Suppressor macrophage treated with lipopolysaccharide for 4 hours (primary cell): ENCODE measurements at places on chromosomes 5 and 9.

- no peak for DNase-seq
Observed at GRCh38 chr5:15932066-15932465, 247.5 kb downstream of the MARCHF11 start.

DNA sequence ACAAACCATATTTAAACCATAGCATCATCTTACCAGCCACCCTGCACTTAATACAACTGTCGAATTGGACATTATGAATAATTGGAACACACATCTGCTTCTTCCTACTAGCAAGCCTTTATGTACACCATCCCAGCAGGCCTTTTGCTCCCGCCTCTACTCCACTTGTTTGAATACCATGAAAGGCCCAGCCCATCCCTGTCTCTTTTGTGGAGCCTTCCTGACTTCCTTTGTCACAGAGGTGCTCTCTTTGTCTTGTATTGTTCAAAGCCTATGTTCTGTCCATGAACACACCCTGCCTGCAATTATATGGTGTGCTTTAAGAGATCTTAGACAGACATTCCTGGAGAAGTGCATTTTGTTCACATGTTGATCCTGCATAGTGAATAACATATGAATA lies 465.7 kb downstream of the DIRAS2 start:
- no peak for DNase-seq

GRCh38 chr5:137880313-137880712 lies 8.9 kb upstream of the PKD2L2 start:
- no peak for DNase-seq

DNA sequence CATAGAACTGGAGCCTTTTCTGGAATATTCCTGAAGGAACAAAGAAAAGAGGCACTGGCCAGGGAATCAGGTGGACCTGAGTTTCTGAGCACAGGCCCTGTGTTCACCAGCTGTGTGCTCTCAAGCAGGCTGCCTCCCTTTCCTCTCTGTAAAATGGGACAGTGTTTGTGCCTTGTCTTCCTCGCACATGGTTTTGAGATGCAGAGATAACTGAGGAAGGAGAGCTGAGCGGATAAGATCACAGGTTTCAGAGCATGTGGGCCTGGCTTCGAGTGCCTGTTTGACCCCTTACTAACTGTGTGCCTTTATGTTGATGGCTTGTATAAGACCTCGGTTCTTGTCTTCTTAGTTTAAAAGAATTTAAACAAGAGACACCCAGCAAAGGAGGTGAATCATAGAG lies 46.2 kb upstream of the HAND1 start:
- no peak for DNase-seq

DNA sequence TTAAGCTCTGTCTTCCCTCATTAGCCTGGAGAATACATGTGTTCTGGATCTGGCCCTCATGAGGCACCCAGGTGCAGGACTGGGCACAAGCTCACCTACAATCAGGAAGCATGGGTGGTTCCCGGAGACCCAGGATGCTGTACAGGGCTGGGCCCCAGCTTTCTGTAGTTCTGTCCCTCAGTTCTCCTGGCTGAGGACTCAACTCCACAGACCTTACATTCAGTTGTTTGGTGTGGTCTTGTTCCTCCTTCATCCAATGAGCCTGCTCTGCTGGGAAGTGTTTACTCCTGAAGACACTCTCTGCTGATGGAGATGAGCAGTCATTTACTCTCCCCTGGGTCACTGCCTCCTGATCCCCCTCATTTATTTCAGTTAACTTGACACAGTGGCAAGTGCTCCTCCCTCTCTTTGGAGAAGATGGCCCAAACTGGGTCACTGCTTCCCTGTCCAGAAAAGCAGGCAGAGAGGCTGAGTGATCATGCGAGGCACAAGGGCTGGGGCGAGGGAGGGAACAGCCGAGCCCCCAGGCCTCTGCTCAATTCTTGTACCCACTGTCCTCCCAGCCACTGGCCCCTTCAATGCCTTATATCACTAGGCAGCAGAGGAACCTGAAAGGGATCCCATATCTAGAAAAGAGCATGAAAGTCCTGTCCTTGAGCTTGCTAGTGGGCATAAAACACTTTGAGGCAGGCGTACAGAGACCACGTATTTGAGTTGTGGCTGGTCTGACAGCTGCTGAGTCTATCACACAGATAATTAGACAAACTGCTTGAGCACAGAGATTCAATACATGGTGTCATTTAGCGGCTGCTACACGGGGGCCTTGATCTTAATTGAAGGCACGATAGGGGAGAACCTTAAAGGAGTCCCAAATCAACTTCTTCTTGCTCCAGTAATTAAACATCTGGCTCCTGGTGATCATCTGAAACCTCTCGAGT lies 221.7 kb downstream of the FSTL4 start:
- DNase-seq = no peak

DNA sequence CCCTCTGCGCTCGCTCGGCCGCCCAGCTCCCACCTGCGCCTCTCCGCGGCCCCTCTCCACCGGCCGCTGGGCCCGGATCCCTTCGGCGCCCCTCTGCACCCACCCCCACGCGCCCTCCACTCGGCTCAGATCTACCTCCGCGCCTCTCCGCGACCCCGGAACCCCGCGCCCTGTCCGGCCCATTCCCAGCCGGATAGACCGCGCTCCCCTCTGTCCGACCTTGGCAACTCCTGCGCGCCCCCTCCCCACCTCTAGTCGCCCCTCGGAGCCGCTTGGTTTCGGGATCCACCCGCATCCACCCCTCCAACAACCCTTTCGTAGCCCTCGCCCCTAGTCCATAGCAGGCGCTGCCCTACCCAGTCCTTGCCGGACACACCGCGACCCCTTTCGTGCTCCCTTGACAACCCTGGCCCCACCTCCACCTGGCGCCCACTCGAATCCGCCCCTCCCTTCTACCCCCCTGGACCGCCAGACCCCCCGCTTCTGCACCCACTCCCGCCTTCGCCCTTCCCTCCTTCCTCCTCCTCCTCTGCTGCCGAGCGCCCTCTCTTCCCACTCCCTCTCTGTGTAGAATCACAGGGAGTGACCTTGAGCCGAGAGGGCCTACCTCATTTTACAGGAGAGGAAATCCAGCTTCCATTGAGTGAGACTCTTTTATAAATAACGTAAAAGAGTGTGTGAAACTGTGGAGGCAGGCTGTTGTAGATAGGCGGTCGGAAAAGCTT lies 525 bp upstream of the AK3 start:
- DNase-seq = no peak

DNA sequence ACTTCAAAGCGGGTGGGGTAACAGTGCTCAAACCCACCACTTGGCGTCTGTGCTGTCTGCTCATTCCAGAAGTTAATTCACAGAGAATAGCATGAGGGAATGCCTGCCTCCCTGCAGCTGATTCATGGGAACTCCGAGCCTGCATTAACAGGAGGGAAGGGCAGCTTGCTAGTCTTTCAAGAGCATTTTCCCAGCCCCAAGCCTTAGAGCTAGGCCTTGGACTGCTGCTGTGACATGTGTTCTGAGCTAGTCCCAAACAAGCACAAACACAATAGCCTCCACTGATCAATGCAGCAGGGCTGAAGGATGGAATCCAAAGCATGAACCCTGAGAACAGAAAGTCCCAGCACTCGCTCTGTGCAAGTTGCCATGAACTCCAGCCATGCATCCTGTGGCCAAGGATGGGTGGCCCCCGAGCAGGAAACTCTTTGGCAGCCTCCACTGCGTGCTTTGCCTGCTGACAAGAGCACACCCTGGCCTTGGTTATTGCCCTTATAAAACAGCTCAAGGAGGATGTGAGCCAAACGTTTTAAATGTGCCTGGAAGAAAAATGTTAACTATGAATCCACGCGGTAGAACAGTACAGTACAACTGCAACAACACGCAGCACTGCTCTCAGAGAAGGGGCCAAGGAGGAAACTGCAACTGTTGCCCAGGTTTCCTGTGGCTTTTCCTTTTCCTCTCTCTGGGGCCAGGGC lies 653.1 kb upstream of the KLF4 start:
- DNase-seq = no peak

DNA sequence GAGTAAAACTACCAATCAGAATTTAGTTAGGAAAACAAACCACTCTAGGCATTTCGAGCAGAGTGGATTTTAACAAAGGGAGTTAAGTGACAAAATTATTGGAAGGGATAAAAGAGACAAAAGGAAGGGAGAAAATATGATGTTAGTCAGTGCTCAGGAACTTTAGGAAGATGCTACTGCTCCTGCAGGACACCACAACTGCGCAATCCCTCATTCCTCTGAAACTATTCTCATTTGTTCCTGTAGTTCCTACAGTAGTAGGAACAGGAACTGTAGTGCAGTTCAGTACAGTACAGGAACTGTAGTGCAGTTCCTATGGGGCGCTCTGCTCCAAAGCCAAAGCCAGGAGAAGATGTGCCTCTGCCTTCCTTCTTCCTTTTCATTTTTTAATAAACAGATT lies 29.9 kb upstream of the MEGF10 start:
- DNase-seq = no peak

DNA sequence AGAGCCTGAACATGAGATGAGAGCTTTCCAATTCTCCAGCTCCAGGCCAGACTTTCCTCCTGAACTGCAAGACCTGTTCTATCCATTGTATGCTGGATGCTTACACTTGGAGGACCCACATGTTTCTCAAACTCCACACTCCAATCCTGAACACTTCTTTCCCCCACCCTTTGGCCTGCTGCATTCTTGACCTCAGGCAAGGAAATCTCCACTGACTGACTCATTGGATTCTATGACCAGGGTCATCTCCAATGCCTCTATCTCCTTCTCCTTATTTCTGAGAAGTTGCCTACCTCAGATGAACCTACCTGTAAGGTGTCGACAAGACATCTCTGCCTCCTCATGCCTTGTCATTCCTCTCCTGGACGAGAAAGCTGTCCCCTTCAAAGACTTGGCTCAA lies 153.6 kb downstream of the CRB2 start:
- DNase-seq = no peak

DNA sequence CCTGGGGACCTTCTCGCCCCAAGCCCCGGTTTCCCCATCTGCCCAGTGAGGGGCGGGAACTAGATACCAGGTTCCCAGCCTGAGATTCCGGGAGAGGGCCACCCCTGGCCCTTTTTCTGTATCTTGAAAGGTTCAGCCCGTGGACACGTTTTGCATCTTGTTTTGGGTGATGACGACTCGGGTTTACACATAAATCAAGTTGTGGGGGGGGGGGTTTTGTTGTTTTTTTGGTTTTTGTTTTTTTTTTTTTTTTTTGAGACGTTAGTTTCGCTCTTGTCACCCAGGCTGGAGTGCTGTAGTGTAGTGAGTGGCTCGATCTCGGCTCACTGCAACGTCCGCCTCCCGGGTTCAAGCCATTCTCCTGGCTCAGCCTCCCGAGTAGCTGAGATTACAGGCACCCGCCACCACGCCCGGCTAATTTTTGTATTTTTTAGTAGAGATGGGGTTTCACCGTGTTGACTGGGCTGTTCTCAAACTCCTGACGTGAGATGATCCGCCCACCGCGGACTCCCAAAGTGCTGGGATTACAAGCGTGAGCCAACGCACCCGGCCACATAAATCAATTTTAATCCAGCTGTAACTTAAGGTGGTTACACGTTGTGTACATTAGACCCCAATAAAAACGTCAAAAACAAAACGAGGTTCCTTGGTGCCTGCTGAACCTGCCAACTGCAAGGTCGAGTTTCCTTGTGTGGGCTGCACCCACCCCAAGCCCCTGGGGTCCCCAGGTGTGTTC lies 1.1 kb upstream of the BRD3 start:
- DNase-seq = no peak

DNA sequence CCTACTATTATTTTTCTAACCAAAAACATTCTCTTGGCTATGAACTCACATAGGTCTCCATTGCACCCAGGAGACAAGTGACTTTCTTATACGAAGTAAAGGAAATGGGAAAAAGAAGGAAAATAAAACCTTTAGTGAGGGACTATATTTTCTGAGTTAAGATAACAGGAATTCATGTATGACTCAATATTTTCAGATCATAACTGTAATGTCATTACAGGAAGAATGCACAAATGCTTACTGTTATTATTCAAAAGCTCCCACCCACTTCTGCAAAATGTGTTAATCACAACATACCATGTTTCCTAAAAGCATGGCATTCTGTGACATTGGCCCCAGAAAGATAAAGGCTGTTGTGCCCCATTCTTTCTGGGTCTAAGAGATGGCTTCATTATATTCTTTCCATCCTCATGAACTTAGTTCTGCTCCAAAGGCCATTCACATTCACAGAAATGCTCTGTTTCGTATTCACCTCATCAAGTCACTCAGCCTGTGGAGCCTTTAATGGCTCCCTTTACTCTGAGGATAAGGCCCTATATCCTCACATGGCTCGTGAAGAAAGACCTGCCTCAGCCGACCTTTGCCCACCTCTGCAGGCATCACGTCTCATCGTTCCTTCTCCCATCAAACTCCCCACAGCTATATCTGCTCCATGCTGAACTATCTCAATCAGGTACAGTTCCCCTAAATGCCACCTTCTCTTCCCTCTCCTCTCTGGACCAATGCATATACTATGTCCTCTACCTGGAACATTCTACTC lies 77.0 kb downstream of the ABCA1 start:
- DNase-seq = peak; percentile 71

DNA sequence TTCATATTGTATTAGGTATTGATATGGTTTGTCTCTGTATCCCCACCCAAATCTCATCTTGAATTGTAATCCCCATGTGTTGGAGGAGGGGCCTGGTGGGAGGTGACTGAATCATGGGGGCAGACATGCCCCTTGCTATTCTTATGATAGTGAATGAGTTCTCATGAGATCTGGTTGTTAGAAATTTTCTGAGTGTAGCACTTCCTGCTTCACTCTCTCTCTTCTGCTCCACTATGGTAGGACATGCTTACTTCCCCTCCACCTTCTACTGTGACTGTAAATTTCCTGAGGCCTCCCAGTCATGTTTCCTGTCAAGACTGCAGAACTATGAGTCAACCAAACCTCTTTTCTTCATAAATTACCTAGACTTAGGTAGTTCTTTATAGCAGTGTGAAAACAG lies 187.4 kb upstream of the SLC24A2 start:
- DNase-seq = no peak

DNA sequence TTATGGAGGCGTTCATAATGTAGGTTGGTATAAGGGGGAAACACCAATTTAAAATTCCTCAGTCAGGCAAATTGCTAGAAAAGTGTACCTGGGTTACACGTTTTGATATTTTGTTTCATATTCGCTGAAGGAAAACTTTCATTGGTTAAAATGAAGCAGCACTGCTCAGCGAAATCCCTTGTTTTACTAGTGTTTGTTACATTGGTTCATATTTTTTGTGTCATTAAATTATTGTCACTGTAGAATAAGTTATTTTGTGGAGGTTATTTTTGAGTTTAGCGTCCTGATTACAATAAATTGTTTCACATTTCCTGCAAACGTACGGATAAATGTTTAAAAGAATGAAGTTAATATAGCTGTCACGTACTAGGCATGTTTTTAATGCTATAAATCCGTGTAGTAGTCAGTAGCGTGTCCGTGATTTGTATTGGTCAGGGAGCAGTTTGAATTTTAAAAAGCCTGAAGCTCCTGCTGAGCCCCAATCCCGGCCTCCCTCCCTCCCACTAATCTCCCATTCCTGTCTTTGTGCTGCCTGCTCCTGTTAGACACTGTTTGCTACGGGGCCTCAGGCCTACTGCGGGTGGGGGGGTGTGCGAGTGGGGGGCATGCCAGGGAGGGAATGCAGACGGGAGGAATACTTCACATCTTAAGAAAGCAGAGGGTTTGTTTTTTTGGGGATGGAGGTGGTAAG lies 2.0 kb downstream of the NIPBL start:
- no peak for DNase-seq

- DNase-seq = no peak
Observed at GRCh38 chr9:69932901-69933300, 110.7 kb upstream of the MAMDC2 start.
